ENCODE measurements at places on chromosomes 3 and 15. TPM values are rescaled to one million over a fixed set of nuclear protein-coding genes. Genes with fewer than 3 reads are reported as not detected.

Gene MESP2
- 0.73 TPM for polyA plus RNA-seq

DNA sequence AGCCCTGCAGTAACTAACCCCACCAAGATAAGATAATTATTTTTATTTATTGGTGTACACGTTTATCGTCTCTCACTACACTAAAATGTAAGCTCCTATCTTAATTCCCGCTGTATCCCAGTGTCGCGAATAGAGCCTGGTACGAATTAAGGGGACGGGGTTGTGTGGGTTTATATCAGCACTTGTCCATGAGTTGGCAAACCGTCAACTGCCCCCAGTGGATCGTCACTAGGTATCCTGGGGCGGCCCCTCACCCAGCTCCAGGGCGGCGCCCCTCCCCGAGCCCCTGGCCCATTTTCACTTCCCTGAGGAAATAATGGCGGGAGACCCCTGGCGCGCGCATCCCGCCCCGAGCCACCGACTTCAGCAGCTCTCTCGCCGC is 465 bp downstream of the RUVBL1 start:
- no peak for DNase-seq

DNA sequence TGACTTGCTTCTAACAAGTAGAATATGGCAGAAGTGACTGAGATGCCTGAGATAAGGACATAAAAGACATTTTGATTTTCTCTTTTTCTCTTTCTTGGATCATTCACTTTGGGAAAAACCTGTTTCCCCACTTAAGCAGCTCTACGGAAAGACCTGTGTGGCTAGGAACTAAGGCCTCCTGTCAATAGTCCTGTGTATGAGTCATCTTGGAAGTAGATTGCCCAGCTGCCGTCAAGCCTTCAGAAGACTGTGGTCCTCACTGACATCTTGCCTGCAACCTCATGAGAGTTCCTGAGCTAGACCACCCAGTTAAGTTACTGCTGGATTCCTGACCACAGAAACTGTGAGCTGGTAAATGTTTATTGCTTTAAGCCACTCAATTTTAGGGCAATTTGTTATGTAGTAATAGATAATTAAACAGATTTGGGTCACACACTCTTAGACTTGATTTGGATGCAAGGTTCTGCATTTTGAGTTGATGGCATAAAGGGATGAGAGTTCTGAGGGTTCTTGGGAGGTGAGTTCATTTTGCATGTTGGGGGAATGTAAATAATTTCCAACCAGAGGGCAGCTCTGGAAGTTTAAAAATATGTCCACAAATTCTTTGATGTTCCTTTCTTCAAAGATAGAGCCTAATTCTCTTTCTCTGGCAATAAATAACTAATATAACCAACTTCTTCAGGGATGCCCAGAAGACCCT is 229.2 kb downstream of the SQOR start:
- DNase-seq = no peak

DNA sequence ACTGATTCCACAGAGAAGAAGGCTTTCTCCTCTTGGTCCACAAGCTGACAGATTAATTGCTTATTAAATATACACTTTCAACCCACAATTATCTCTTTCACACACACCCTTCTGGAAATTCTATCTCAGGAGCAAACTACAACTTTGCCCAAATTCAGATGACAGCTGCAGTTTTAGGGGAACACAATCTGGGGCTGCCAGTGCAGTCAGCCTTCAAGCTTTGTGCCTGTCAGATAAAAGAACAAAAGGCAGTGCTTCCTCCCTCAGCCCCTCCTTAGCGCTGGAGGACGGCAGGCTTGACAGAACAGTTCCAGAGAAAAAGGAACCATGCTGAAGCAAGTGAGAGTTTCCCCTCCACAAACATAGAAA is 99.6 kb downstream of the TMCC1 start:
- peak; percentile 11 for DNase-seq

Gene PCLAF
- polyA plus RNA-seq = 1.4 TPM

Gene POLR2M
- 85.7 TPM for polyA plus RNA-seq

GRCh38 chr3:17514597-17514996 is 227.8 kb downstream of the TBC1D5 start:
- DNase-seq = no peak

DNA sequence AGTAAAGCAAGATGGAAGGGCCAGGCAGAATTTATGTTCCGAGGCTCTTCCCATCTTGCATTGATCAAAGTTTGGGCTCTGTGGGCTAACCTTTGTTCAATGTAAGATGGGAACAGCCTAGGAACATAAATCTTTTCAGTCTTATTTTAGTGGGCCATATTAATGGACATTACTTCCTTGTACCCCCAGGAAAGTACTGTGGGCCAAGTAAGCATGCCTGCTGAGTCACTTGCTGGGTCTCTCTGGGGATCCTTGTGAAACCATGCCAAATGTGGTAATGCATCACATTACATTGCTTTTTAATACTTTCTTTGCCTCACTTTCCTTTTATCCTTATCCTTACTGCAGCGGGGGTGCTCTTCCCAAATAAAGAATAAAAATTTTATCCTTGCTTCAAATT is 349.5 kb upstream of the POU1F1 start:
- no peak for DNase-seq

Gene ZBBX
- not detected for polyA plus RNA-seq

- DNase-seq = no peak
These were observed 49.0 kb upstream of the SLC4A7 start for GRCh38 chr3:27533261-27533607.

DNA sequence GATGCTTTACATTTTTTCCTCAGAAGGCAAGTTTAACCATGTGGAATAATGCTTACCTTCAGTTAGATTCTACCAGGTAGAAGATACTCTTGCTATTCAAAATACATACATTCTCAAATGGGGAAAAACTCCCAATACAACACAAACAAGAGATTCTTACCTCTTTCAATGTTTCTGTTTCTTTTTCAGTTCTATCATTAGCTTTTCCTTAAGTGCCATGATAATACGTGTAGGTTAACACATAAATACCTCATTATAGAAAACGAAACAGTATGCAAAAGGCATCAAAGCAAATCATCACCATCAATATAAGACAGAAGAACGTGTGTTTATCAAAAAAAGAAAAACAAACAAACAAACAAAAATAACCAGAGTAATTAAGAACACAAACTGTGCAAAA is 300.7 kb upstream of the ROBO1 start:
- no peak for DNase-seq

Gene TNFAIP8L3
- polyA plus RNA-seq = 14.4 TPM

Gene C3orf49
- polyA plus RNA-seq = not detected

Gene ADPRH
- polyA plus RNA-seq = 7.9 TPM

DNA sequence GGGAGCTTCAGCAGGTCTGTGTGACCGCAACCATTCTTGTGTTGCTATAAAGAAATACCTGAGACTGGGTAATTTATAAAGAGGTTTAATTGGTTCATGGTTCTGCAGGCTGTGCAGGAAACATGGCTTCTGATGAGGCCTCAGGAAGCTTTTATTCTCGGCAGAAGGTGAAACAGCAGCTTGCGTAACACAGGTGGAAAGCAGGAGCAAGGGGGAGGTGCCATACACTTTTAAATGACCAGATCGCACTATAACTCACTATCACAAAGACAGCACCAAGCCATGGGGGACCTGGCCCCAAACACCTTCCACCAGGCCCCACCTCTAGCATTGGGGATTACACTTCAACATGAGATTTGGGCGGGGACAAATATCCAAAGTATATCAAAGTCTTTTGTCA is 8.3 kb upstream of the CIB2 start:
- no peak for DNase-seq

Gene NOX5
- polyA plus RNA-seq = 0.06 TPM

Gene GRIP2
- 7.4 TPM for polyA plus RNA-seq

- peak; percentile 92 for DNase-seq
These were observed at the start of gene SETMAR for GRCh38 chr3:4303187-4304123. Gene SETMAR, plus strand, starts transcription at chr3:4303369. Its CDS starts 2 bp downstream, at chr3:4303371.

GRCh38 chr3:14156201-14156600 is 22.2 kb downstream of the XPC start:
- DNase-seq = no peak

GRCh38 chr3:118181274-118181673 is 853.4 kb downstream of the IGSF11 start:
- no peak for DNase-seq

Gene LRRC2
- 10.7 TPM for polyA plus RNA-seq

Gene REC114
- not detected for polyA plus RNA-seq

DNA sequence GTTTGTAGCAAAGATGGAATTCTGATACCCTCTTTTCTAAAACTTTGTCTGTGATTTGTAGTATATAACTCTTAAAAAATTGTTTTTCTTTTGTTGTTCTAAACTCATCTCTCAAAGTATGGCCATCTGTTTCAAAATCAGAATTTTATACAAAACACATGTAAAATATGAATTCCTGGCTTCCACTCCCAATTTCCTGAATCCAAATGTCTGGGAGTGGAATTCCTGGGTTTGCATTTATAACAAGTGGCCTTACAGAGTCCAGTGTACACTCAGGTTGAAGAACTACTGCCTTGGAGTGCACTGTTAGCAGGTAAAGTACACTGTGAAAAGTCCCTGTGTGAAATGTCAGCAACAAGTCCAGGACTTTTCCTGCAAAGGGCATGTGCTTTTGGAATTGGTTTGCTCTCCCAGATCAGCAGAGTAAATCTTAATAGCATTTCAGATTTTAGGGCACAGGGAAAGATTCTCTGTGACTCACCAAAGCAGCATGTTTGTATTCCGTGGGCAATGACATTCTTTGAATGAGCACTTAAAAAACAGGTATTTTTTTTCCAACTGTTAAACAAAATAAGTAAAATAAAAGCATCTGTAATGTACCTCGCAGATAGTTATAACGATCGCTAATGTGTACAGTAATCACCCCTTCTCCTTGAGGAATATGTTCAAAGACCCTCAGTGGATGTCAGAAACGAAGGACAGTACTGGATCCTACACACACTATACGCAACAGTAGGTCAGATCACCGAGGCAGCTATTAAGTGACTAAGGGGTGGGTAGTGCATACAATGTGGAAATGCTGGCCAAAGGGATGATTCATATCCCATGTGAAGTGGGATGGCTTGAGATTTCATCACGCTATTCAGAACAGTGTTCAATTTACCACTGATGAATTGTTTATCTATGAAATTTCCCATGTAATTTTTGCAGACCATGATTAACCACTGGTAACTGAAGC is 2.0 kb upstream of the CLDN16 start:
- DNase-seq = no peak

DNA sequence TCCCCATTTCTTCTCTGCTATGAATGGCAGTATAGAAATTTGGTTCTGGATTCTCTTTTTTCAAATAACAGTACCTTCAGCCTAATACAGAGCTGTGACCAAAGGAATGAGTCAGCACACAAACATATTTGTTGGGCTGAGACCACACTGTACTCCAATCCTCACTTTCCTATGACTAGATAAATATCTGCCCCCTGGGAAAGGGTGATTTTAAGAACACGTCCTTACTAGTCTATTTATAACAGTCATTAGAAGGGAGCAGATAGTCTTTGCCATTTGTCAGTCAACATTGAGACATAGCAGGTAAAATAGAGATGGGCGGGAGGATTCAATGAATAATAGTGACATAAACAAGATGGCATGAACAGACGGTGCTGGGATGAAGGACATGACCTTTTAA is 461.3 kb downstream of the MCTP2 start:
- DNase-seq = no peak
